Stomach (tissue), 19 donors: ENCODE measurements at places on chromosomes 5 and 9. TPM values are rescaled to one million over a fixed set of nuclear protein-coding genes. Genes with fewer than 3 reads are reported as not detected.

- H3K27me3 ChIP-seq = no peaks in the 10 kb centered on the region
- H3K36me3 ChIP-seq = no peaks in the 10 kb centered on the region
- peak overlapping the region; percentile 95 for H3K4me3 ChIP-seq
- DNase-seq = peak; percentile 71
- no peak overlapping the region for H3K27ac ChIP-seq
- H3K4me1 ChIP-seq = peaks cover 73% of the 10 kb centered on the region
Measured at GRCh38 chr5:139646912-139647505, 1.1 kb upstream of the CXXC5 start.

DNA sequence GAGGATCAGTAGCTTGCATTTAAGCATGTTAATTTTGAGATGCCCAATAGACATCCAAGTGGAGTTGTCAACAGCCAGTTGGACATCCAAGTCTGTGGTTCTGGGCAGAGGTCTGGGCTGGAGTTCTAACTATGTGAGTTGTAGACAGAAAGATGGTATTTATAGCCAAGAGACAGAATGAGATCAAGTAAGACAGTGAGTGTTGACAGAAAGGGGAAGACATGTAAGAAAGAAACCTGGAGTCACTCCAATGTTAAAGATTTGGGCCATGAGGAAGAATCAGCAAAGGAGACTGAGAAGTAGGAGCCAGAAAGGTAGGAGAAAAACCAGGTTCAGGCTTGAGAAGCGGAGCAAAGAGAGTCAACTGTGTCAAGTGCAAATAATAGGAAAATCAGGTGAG, 95.5 kb upstream of the PUM3 start:
- no peak for DNase-seq
- H3K4me3 ChIP-seq = no peak overlapping the region
- no peaks in the 10 kb centered on the region for H3K27me3 ChIP-seq
- no peaks in the 10 kb centered on the region for H3K36me3 ChIP-seq
- H3K4me1 ChIP-seq = no peaks in the 10 kb centered on the region

DNA sequence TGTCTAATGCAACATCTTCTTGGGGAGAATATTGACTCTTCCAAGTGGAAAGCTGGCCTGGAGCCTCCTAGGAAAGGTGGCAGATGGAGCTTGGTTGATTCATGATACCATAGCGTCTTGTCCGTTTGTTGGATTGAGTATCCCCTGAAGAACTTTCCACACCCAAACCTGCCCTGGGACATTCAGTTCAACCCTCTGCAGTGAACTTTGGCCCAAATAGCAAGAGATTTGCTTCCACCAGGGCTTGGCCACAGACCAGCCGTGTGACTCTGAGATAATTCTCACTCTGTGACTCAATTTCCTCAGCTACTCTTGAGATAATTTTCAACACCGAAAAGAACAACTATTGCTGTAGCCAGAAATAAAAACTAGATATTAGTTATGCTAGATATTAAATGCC, 108.0 kb upstream of the RAD23B start:
- H3K36me3 ChIP-seq = no peaks in the 10 kb centered on the region
- H3K27me3 ChIP-seq = no peaks in the 10 kb centered on the region
- H3K4me3 ChIP-seq = no peak overlapping the region

GRCh38 chr9:79480639-79481038, 91.1 kb upstream of the TLE4 start:
- H3K4me3 ChIP-seq = no peak overlapping the region
- no peaks in the 10 kb centered on the region for H3K4me1 ChIP-seq
- no peaks in the 10 kb centered on the region for H3K36me3 ChIP-seq
- DNase-seq = no peak
- no peak overlapping the region for H3K27ac ChIP-seq

DNA sequence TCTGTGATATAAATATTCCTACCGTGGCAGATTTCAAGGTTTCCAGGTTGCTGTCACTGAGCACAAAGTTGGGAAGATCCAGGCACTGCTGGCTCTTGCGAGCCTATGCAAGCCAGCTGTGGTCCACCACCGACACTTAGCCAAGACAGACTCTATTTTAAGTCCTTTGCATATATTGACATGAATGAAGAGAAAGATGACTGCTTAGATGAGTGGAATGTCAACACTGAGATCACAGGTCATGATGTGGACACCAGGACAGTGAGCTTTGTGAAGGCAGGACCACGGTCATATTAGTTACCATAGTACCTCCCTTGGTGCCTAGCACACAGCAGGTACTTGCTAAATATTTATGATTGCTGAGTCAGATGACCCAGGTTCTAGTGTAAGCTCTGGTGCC, 217.0 kb downstream of the PAPPA start:
- no peak for DNase-seq
- no peak overlapping the region for H3K27ac ChIP-seq
- no peaks in the 10 kb centered on the region for H3K4me1 ChIP-seq
- no peaks in the 10 kb centered on the region for H3K36me3 ChIP-seq

DNA sequence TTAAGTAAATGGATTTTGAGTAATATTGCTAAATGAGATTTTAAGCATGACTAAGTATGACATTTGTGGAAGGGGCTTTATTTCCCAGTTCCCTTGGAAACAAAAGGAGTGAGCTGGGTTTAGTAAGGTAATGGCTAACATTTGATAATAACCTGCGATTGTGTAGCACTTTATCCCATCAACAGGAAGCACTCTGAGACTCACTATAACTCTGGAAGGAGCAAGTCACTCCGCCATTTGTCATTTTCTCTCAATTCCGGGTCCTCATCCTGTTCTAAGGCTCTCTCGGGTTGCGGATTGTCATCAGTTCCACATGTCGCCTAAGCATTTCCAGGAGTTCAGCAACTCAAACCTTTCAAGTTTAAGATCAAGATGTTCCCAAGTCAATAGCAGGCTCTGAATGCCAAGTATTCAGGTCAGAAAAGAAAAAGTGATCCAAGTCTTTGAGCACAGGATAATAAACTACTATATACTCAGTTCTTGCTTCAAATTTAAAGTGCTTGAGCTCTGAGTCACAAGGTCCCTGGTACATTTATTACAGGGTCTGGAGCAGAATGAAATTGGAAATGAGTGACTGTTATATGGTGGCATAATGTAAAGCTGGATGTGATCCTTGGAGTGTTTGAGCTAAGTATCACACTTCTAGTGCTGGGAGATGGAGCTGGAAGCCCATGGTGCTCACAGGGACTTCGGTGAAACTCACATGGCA, 39.3 kb downstream of the CAPSL start:
- no peaks in the 10 kb centered on the region for H3K4me1 ChIP-seq
- no peaks in the 10 kb centered on the region for H3K27me3 ChIP-seq
- H3K27ac ChIP-seq = no peak overlapping the region
- no peak for DNase-seq
- no peaks in the 10 kb centered on the region for H3K36me3 ChIP-seq

GRCh38 chr5:77200663-77201062, 9.8 kb upstream of the PDE8B start:
- H3K4me1 ChIP-seq = no peaks in the 10 kb centered on the region
- no peak for DNase-seq
- H3K27me3 ChIP-seq = no peaks in the 10 kb centered on the region
- H3K36me3 ChIP-seq = no peaks in the 10 kb centered on the region
- H3K4me3 ChIP-seq = no peak overlapping the region
- H3K27ac ChIP-seq = no peak overlapping the region

GRCh38 chr5:36653044-36653705, 46.8 kb downstream of the SLC1A3 start:
- no peak overlapping the region for H3K27ac ChIP-seq
- H3K4me3 ChIP-seq = no peak overlapping the region
- H3K36me3 ChIP-seq = no peaks in the 10 kb centered on the region
- peaks cover 10% of the 10 kb centered on the region for H3K27me3 ChIP-seq
- peak; percentile 51 for DNase-seq
- peaks cover 4% of the 10 kb centered on the region for H3K4me1 ChIP-seq

DNA sequence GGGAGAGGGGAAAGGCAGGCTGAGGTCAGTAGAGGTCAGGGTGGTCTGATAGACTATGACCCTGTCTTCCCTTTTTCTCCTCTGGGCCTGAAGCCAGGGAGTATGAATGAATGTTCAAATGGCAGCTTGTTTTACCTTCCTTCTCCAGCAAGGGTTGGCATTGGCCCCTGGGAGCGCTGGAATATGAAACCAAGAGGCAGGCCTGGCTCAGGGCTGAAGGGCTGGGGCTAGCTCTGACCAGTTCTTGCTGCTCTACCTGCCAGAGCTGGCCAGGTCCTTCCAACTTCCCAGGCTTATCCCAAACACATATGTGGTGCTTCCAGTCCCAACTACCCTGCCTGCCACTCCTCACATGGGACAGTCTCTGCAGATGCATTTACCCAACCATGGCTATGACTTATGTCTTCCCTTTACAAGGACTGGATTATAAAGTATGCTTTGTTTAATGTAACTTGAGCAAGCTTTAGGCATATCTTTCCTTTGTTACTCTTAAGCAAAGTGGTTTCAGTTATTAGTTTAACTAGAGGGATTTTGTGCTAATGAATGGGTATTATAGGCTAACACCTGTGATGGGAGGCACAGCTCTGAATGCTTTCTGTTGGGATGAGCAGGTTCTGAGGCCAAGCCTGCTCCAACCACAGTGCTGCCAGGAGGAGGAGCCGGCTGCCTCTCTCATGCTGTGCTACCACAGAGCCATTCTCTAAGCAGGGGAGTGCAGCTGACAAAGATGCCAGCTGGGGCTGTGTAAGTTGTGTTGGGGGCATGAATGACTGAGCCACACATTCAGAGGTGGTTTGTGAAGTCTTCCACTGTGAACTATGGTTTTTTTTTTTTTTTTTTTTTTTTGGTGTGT, 6.1 kb downstream of the CCNI2 start:
- peaks cover 10% of the 10 kb centered on the region for H3K36me3 ChIP-seq
- peaks cover 6% of the 10 kb centered on the region for H3K4me1 ChIP-seq
- peak; percentile 41 for DNase-seq
- no peaks in the 10 kb centered on the region for H3K27me3 ChIP-seq

GRCh38 chr9:127493592-127494303, 42.4 kb downstream of the LRSAM1 start:
- no peak overlapping the region for H3K4me3 ChIP-seq
- H3K36me3 ChIP-seq = peaks cover 92% of the 10 kb centered on the region
- peaks cover 14% of the 10 kb centered on the region for H3K4me1 ChIP-seq
- H3K27me3 ChIP-seq = no peaks in the 10 kb centered on the region

DNA sequence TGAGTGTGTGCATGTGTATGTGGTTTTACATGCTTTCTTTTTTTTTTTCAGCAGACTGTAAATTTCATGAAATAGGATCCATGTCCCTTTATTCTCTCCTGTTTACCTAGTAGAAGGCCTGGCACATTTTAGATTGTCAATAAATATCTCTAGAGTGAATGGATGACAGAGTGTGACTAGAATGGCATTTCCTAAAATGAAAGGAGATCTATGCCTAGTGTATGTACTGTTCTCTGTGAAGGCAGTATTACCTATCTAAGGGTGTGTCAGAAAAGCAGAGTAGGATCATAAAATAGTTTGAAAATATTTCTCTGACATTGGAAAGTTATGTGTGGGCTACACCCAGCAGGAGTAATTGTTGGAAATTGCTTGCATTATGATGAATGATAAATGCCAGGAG, 1876.0 kb upstream of the C9orf72 start:
- no peak for DNase-seq
- H3K27ac ChIP-seq = no peak overlapping the region
- H3K4me1 ChIP-seq = no peaks in the 10 kb centered on the region
- H3K4me3 ChIP-seq = no peak overlapping the region
- H3K36me3 ChIP-seq = no peaks in the 10 kb centered on the region

- H3K27me3 ChIP-seq = no peaks in the 10 kb centered on the region
- no peaks in the 10 kb centered on the region for H3K36me3 ChIP-seq
- no peaks in the 10 kb centered on the region for H3K4me1 ChIP-seq
- DNase-seq = no peak
- H3K27ac ChIP-seq = no peak overlapping the region
- no peak overlapping the region for H3K4me3 ChIP-seq
Measured at GRCh38 chr9:106307670-106308069, 555.3 kb upstream of the ZNF462 start.

DNA sequence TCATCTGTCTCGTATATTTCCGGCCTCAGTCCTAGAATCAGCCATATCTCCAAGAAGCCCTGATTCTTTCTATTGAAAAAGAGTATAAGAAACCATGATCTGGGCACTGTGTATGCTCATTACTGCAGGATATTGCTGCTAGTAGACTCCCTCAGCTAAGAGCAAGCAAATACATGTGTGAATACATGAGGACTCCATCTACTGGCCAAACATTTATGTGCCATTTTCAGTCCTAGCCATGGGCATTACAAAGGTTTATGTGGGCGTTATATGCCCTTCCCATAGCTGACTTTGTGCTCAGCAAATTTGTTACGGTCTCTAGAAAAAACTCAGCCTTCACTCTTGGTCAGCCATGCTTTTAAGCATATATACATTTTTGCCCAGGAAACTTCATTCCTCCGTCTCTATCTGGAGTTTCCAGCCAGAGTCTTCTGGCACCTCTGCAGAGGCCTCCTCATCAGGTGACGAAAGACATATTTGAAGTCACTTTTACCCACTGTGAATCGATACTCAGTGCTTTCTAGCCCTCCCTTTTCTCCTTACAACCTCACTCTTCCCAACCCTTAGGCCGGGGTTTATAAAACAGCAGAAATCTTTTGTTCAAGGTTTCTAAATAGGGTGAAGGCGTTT, 1495.6 kb upstream of the CDH6 start:
- no peak overlapping the region for H3K27ac ChIP-seq
- H3K36me3 ChIP-seq = no peaks in the 10 kb centered on the region
- no peak for DNase-seq
- no peak overlapping the region for H3K4me3 ChIP-seq
- H3K27me3 ChIP-seq = no peaks in the 10 kb centered on the region
- no peaks in the 10 kb centered on the region for H3K4me1 ChIP-seq

- H3K4me1 ChIP-seq = peaks cover 23% of the 10 kb centered on the region
- peaks cover 3% of the 10 kb centered on the region for H3K36me3 ChIP-seq
- no peak overlapping the region for H3K27ac ChIP-seq
- H3K27me3 ChIP-seq = no peaks in the 10 kb centered on the region
Measured at GRCh38 chr5:172691886-172692285, 50.8 kb downstream of the NEURL1B start.

DNA sequence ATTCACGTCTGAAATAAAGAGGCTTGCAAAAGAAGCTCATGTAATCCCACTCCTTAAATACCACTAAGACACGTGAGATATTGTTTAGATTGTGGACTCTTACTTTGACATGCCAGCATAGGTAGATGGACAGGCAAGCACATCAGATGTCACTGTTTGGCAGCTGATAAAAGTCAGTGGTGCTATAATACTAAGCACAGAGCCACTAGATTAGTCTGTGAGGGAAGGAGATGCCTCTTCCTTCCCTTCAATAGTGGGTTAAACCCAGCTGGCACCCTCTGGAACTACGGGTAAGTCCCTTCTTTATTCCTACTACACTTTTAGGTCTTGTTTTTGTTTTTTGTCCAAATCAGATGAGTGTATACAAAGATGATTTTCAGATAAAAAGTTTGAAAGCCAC, at the start of gene MYOT:
Gene MYOT, plus strand, starts transcription at position 197 of the 400 bp plus-strand sequence. CDS start 2,792 bp downstream, outside the sequence.
- H3K4me1 ChIP-seq = no peaks in the 10 kb centered on the region
- no peak within 1 kb of the TSS for H3K27ac ChIP-seq
- H3K36me3 ChIP-seq = no peaks in the 10 kb centered on the region
- no peaks in the 10 kb centered on the region for H3K27me3 ChIP-seq
- no peak within 1 kb of the TSS for H3K4me3 ChIP-seq

LHX3 gene
- polyA plus RNA-seq = not detected

IL13 gene
- polyA plus RNA-seq = not detected

ANKRD18B gene
- polyA plus RNA-seq = 4.3 TPM

APBA1 gene
- polyA plus RNA-seq = 0.50 TPM

FAXDC2 gene
- polyA plus RNA-seq = 4.9 TPM

ACTBL2 gene
- polyA plus RNA-seq = 0.19 TPM

PCDHA1 gene
- not detected for polyA plus RNA-seq
